ENCODE measurements at places on chromosomes 5 and 9. TPM values are rescaled to one million over a fixed set of nuclear protein-coding genes. Genes with fewer than 3 reads are reported as not detected.

FRRS1L gene
- total RNA-seq: 0.12 TPM

GRCh38 chr5:55897905-55898304 lies 46.7 kb downstream of the IL31RA start:
- H3K27ac ChIP-seq: no peak overlapping the region
- no peak overlapping the region for H3K4me3 ChIP-seq
- no peaks in the 10 kb centered on the region for H3K27me3 ChIP-seq
- no peaks in the 10 kb centered on the region for H3K36me3 ChIP-seq
- DNase-seq: no peak

- DNase-seq: no peak
- H3K27ac ChIP-seq: no peak overlapping the region
- no peak overlapping the region for H3K4me3 ChIP-seq
- no peaks in the 10 kb centered on the region for H3K27me3 ChIP-seq
- H3K4me1 ChIP-seq: no peaks in the 10 kb centered on the region
Observed at GRCh38 chr9:35719546-35719945, 12.4 kb downstream of the TLN1 start.

DNA sequence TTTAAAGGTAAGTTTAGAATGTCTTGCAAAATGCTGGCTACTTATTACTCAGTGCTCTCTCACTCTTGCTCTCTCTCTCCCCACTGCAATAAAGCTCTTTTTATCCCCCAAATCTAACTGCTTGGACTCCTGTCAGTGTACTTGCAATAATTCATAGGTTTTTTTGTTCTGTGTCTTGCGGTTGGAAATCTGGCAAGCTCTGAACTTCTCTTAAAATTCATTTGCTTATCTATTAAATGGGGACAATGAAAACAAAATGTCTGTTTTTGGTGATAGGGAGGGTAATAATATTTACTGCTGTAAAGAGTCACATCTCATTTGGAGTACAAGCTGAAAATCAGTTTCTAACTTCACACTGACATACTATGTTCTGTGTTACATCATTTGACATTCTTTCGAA lies 18.7 kb upstream of the OR13D1 start:
- H3K27me3 ChIP-seq: no peaks in the 10 kb centered on the region
- H3K4me1 ChIP-seq: no peaks in the 10 kb centered on the region
- no peak overlapping the region for H3K4me3 ChIP-seq

DNA sequence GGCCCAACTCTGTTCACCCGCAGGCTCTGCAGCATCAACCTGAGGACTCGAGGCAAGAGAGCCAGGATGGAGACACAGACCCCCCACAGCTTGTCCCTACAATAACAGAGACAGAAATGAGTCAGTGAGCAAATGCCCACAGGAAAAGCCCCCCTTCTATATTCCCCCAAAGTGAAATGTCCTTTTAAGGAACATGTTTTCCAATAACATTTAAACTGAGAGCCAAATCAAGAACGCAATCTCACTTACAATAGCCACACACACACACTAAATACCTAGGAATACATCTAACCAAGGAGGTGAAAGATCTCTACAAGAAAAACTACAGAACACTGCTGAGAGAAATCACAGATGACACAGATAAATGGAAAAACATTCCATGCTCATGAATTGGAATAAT lies 49.0 kb downstream of the TEX10 start:
- H3K36me3 ChIP-seq: peaks cover 5% of the 10 kb centered on the region
- H3K27me3 ChIP-seq: no peaks in the 10 kb centered on the region
- no peaks in the 10 kb centered on the region for H3K4me1 ChIP-seq
- no peak for DNase-seq
- no peak overlapping the region for H3K27ac ChIP-seq
- H3K4me3 ChIP-seq: no peak overlapping the region

GRCh38 chr5:132009706-132010405 lies 1.6 kb downstream of the ACSL6 start:
- H3K36me3 ChIP-seq: no peaks in the 10 kb centered on the region
- no peaks in the 10 kb centered on the region for H3K4me1 ChIP-seq

- no peak for DNase-seq
- H3K27ac ChIP-seq: no peak overlapping the region
- H3K4me1 ChIP-seq: no peaks in the 10 kb centered on the region
- H3K4me3 ChIP-seq: no peak overlapping the region
- no peaks in the 10 kb centered on the region for H3K27me3 ChIP-seq
Observed at GRCh38 chr5:56264417-56265025, 31.4 kb upstream of the ANKRD55 start.

DNA sequence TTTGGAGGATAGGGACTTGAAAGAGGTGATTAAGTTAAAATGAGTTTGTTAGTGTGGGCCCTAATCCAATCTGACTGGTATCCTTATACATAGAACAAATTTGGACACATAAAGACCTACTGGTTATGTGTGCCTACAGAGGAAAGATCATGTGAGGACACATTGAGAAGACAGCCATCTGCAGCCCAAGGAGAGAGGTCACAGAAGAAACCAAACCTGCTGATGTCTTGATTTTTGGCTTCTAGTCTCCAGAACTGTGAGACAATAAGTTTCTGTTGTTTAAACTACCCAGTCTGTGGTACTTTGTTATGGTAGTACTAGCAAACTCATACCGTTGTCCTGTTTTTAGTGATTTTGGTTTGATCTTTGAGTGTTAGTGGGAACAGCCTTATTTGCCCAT lies 18.3 kb downstream of the RNF180 start:
- no peaks in the 10 kb centered on the region for H3K27me3 ChIP-seq
- no peaks in the 10 kb centered on the region for H3K36me3 ChIP-seq
- no peak overlapping the region for H3K27ac ChIP-seq
- no peak overlapping the region for H3K4me3 ChIP-seq

GRIA1 gene
- total RNA-seq: not detected

DNA sequence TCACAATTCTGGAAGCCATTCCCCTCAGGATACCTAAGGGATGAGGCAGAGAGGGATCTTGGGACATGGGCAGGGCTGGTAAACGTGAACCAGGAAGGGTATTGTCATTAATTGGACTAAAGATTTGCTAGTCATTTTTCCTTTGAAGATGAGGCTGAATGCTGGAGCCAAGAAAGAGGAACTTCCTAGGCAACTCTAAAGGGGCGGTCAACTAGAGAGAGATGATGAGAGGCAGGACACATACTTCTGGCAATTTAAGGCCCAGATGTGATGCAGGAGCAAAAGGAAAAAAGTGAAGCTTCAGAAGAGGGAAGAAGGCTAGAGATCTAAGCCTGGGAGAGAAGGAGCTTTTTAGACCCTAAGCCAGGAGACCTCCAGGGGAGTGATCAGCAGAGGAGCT lies 5.6 kb downstream of the GBA2 start:
- H3K36me3 ChIP-seq: peaks cover 6% of the 10 kb centered on the region
- peaks cover 12% of the 10 kb centered on the region for H3K4me1 ChIP-seq
- no peak overlapping the region for H3K4me3 ChIP-seq
- no peak overlapping the region for H3K27ac ChIP-seq
- H3K27me3 ChIP-seq: no peaks in the 10 kb centered on the region

- H3K27ac ChIP-seq: no peak overlapping the region
- no peaks in the 10 kb centered on the region for H3K4me1 ChIP-seq
- H3K27me3 ChIP-seq: no peaks in the 10 kb centered on the region
Observed at GRCh38 chr9:89805571-89806292, 200.9 kb downstream of the GADD45G start.

OLFML2A gene
- total RNA-seq: 12.1 TPM

DNA sequence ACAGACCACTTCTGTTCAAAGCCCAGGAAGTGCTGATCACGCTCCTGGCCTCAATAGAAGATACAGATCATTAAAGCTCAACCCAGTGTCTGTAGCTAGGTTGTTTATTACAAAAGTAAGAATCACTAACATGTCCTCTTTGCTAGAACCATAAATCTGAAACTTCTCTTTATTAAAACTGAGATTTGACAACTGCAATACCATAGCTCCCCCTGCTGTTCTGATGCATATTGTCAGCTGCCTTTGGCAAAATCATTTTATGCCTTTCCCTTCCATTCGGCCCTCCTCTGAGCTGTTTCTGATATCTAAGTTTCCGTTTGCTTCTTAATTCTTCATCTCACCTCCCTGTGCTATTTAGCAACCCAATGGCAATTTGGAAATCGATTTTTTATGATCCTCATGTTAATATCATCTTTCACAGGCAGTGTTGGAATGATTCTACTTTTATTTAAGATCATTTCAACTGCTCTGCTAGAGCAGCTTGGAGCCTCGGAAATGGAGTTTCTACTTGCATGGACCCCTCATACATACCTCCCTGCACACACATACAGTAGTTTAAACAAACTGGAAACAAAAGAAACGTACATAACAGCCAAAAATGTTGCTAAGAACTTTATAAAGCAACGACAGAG lies 998.8 kb downstream of the MAT2B start:
- no peaks in the 10 kb centered on the region for H3K27me3 ChIP-seq
- no peak overlapping the region for H3K27ac ChIP-seq
- no peaks in the 10 kb centered on the region for H3K4me1 ChIP-seq
- no peak overlapping the region for H3K4me3 ChIP-seq
- H3K36me3 ChIP-seq: no peaks in the 10 kb centered on the region
- DNase-seq: peak; percentile 37

CCNI2 gene
- total RNA-seq: 7.1 TPM

DNA sequence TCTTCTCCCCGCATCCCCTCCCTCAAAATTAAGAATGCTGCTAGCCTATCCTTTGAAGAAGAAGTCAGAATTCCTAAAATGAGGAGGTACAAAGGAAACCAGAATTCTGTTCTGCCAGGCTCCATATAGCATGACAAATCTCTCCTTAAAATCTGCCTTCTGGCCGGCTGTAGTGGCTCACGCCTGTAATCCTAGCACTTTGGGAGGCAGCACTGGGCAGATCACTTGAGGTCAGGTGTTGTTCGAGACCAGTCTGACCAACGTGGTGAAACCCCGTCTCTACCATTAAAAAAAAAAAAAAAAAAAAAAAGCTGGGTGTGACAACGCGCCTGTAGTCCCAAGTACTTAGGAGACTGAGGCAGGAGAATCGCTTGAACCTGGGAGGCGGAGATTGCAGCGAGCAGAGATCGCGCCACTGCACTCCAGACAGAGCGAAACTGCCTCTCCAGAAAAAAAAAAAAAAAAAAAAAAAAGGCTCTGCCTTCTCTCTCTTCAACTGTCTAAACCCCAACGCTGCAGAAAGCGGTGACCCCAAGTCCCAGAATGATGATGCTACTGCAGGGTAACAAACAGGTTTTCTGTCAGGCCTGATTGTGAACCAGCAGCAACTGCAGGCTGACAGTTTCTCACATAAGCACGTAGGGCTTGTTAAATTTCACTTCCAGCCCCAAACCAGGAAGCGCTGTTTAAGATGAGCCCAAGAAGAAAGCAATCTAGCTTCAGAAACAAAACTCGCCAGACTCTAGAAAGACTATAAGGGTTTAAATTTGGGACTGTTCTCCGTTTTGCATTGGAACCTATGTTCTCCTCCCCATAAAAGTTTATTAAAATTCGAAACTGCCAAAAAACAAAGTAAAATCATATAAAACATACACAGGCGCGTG lies 963 bp upstream of the CAST start:
- peak overlapping the region; percentile 83 for H3K4me3 ChIP-seq
- no peaks in the 10 kb centered on the region for H3K27me3 ChIP-seq
- H3K27ac ChIP-seq: peak overlapping the region; percentile 99
- H3K36me3 ChIP-seq: no peaks in the 10 kb centered on the region
- H3K4me1 ChIP-seq: peaks cover 15% of the 10 kb centered on the region

PCDHA5 gene
- 0.13 TPM for total RNA-seq

GFI1B gene
- 1.3 TPM for total RNA-seq

NTNG2 gene
- 0.59 TPM for total RNA-seq

GRCh38 chr5:142143878-142144277 lies 35.3 kb downstream of the NDFIP1 start:
- peaks cover 12% of the 10 kb centered on the region for H3K36me3 ChIP-seq
- H3K4me1 ChIP-seq: no peaks in the 10 kb centered on the region
- DNase-seq: no peak
- no peaks in the 10 kb centered on the region for H3K27me3 ChIP-seq

NUTM2F gene
- not detected for total RNA-seq

SQSTM1 gene
- total RNA-seq: 262 TPM

DNA sequence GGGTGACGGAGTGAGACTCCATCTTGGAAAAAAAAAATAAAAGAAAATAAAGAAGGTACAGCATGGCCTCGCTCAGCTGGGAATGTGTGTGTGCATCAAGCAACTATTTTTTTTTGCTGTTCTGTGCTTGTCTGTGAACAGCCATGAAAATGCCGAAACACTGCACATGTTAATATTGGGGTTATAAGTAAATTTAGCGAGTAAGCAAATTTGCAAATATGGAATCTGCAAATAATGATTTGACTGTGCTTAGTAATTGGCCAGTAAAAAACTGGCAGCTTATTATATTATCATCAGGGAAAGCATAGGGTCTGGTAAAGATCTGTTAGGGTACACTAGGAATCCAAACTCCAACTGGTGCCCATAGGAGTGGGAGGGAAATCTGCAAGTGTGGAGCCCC lies 278.1 kb upstream of the KLF4 start:
- H3K4me1 ChIP-seq: no peaks in the 10 kb centered on the region
- H3K27me3 ChIP-seq: no peaks in the 10 kb centered on the region
- H3K27ac ChIP-seq: no peak overlapping the region
- no peaks in the 10 kb centered on the region for H3K36me3 ChIP-seq
- no peak for DNase-seq

DNA sequence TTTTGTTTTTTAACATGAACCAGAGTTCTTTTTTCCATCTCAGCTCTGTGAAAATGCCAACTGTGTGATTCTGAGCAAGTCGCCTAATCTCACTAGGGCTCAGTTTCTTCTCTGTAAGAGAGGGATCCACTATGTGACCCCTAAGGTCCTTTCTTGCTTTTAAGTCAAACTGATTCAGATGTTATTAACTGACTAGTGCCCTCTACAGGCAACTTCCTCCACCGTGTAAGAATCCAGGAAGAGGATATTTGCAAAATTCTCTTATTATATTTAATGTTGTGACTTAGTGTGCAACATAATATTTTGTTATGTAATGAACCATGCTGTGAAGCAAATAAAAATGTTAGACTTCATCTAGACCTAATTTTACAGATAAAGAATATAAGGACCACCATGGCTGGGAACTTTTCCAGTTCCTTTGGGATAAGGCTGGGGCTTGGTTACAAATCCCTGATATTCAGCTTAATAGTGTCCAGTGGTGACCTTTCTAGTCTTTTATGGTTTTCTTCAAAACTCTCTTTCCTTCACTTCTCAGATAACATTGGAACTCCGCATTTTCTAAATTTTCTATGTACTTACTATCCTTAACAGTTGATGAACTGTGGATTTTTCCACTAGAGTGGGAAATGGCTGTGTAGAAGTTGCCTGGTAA lies 244.7 kb downstream of the PIK3R1 start:
- no peaks in the 10 kb centered on the region for H3K27me3 ChIP-seq
- DNase-seq: peak; percentile 68
- no peak overlapping the region for H3K4me3 ChIP-seq
- no peaks in the 10 kb centered on the region for H3K36me3 ChIP-seq
- no peaks in the 10 kb centered on the region for H3K4me1 ChIP-seq

NUTM2G gene
- total RNA-seq: not detected

- H3K27me3 ChIP-seq: no peaks in the 10 kb centered on the region
- H3K36me3 ChIP-seq: no peaks in the 10 kb centered on the region
- H3K4me1 ChIP-seq: no peaks in the 10 kb centered on the region
- no peak for DNase-seq
- no peak overlapping the region for H3K27ac ChIP-seq
- H3K4me3 ChIP-seq: no peak overlapping the region
Observed at GRCh38 chr5:100709771-100710170, 174.6 kb downstream of the FAM174A start.

All from colonic mucosa (tissue), 4 donors.